ENCODE measurements at places on chromosomes 3 and 15.

GRCh38 chr3:128227507-128227906 lies 74.2 kb downstream of the EEFSEC start:
- DNase-seq = no peak

DNA sequence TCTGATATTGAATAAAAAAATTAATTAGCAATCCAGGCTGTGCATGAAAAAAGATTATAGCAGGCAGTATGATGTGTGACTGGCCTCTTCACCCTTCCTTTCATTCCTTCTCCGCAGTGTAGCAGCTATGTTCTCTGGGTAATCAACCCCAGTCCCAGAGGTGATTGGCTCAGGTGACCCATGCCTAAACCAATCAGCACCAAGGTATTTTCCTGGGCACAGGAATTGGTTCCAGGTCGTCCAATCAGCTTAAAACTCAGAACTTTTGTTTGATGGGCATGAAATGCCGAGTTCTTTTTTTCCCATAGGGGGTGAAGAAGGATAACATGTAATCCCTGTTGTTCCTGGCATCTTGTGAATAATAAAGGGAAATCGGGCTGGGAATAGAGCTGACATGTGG lies 5.8 kb upstream of the BNC1 start:
- DNase-seq = no peak

DNA sequence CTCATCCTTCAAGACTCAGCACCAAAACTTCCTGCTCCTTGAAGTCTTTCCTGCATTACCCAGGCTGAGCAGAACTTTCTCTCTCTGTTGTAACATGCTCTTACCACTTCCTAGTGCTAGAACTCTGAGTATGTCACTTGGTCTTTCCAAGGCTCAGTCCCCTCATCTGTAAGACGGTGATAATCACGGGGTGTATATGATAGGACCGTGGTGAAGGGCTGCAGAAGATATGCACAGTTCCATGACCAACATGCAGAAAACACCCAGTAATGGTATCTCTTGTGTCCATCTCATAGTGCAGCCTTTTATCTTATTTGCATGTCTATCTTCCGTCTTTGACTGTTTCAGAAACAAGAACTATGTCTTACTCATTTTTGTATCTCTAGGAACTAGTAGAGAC lies 154.5 kb downstream of the ZNF621 start:
- DNase-seq = no peak

GRCh38 chr3:126052196-126053058 lies 31.5 kb downstream of the SLC41A3 start:
- no peak for DNase-seq

DNA sequence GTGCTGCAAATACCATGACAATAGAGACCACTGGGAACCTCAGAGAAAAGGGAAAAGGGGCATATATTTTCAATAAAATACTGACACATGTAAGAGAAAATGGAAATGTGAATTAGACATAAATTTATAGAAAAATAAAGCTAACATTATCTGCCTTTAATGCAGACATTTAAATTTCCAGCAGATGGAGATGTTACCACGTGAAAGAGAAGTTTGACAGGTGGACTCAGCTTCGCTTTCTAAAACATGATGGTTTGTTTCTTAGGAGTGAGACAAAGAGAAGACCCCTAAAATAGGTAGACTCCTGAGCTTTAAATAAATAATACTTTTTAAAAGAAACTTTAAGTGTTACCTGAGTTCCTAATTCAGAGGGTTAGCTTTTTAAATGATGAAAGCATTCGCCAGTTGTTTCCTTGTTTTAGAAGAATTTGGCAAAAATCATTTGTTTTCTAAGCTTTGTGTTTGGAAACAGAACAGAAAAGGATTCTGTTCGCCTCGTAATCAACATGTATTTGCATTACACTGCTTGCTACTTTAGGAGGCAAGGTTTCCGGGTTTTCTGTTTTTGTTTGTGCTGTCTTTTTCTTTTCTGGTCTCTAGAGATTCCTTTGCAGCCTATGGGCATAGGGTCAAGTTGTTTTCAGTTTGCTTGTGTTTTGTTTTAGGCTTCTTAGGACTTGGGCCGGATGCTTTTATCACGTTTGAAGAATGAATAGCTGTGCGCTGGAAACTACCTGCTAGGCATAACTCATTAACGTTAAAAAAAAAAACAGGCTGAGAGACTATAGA lies 271.4 kb downstream of the THSD4 start:
- DNase-seq = no peak

GRCh38 chr3:191358929-191359328 lies 28.6 kb upstream of the UTS2B start:
- DNase-seq = no peak

Data from stimulated activated CD4-positive, alpha-beta T cell treated with anti-CD3 and anti-CD28 coated beads, Interleukin-2, amount 100 ng/mL, for 24 hours (primary cell).